Stimulated activated CD8-positive, alpha-beta memory T cell treated with anti-CD3 and anti-CD28 coated beads, Interleukin-7, amount 100 ng/mL, for 4 hours (primary cell): ENCODE measurements at places on chromosomes 2 and 18.

GRCh38 chr2:223122781-223123180 lies 70.8 kb downstream of the KCNE4 start:
- no peak for DNase-seq

DNA sequence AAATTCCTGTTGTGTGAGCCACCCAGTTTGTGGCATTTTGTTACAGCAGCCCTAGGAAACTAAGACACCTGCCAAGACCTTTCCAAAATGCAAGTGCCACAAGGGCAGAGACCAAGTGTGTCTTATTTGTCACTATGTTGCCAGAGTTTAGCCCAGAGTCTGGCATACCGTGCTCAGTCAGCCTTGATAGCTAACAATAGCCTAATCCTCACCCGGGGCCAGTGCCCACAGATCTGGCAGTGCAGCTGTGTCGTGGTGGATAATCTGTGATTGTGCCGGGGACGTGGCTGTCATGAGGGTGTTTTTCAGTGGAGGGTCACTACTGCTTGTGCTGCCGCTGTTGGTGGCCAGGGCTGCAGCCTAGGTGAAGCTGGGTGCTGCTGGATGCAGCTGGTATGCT lies 53.5 kb downstream of the MEP1B start:
- DNase-seq: no peak

DNA sequence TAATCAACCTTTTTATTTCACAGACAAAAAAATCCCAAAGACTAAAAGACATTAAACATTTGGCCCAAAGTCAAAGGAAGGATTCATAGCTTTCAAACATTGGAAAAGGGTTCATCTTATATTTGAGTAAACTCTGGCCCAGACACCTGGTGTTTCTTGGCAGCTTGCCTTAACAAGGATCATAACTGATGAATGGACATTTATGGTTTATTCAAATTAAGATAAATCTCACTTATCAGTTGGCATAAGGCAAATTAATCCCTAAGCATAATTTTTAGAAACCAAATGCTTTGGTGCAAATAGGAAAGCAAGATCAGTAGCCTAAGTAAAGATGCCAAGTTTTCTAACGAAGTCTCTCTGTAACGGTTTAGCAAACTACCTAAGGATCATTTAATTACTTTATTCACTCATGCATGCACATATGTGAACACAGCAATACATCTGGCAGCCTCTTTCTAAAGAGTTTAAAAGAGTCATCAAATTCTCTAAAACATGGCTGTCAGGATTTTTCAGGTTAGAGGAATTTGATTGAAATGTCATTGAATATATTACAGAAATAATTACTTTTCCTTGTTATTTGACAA lies 323.4 kb upstream of the RBMS1 start:
- DNase-seq: no peak

DNA sequence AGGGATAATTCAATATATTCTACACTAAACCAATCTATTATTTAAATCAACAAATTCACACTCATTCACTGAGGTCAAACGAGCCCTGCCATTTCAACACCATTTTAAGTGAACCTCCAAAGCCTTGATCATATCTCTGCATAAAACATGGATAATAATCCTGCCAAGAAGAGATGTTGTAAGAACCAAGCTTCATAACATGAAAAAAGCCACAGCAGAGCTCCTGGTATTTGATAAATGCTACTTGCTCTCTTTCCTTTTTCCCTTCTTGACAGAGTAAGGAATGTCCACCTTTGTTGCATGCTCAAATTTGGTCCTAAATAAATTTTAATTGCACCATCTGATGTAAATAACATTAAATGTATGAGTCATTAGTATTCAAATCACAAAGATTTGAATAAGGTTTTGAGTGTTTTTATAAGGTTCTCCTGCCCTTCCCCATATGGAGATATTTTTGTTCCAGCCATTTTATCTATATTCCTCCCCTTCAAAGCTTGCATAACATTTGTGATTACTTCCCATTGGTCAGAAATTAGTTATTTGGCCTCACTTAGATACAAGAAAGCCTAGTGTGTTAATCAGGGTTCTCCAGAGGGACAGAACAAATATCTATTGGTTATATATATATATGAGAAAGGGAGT lies 318.8 kb downstream of the RND3 start:
- DNase-seq: no peak

GRCh38 chr2:84849271-84849952 lies 31.5 kb downstream of the TRABD2A start:
- peak; percentile 37 for DNase-seq

- no peak for DNase-seq
Measured at GRCh38 chr18:49621717-49622351, 60.0 kb downstream of the LIPG start.

DNA sequence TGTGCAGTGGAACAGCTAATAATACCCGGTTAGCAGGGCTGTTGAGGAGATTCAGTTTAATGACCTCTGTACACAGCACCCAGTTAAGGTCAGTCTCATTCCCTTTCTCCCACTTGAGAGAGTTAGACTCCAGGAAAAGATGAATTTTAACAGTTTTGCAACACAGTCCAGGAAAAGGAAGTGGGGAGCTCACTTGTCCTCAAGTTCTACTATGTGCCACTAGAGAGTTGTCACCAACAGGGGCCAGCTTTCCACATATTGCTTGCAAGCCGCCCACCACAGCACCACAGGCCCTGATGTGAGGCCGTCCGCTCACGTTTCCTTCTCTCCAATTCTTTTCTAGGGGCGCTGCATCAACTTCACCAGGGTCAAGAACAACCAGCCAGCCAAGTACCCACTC lies 142.1 kb downstream of the GFPT1 start:
- DNase-seq: no peak

GRCh38 chr18:77111951-77112746 lies 20.4 kb downstream of the MBP start:
- no peak for DNase-seq

DNA sequence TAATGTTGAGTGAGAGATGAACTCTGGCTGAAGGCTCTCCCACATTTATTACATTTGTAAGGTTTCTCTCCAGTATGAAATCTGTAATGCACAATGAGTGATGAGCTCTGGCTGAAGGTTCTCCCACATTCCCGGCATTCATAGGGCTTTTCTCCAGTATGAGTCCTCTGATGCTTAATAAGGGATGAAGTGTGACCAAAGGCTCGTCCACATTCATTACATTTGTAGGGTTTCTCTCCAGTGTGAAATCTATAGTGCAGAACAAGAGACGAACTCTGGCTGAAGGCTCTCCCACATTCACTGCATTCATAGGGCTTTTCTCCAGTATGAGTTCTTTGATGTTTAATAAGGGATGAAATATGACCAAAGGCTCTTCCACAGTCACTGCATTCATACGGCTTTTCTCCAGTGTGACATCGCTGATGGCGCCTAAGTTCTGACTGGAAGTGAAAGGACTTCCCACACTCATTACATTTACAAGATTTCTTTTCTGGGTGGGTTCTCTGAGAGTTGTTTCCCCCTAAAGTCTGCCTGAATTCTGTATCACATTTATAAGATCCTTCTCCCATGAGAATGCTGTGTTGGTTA lies 10.2 kb downstream of the ZNF514 start:
- DNase-seq: no peak

GRCh38 chr2:176174382-176174823 lies 14.1 kb upstream of the HOXD1 start:
- no peak for DNase-seq

- DNase-seq: no peak
Measured at GRCh38 chr2:37560863-37561614, 110.4 kb downstream of the CDC42EP3 start.

DNA sequence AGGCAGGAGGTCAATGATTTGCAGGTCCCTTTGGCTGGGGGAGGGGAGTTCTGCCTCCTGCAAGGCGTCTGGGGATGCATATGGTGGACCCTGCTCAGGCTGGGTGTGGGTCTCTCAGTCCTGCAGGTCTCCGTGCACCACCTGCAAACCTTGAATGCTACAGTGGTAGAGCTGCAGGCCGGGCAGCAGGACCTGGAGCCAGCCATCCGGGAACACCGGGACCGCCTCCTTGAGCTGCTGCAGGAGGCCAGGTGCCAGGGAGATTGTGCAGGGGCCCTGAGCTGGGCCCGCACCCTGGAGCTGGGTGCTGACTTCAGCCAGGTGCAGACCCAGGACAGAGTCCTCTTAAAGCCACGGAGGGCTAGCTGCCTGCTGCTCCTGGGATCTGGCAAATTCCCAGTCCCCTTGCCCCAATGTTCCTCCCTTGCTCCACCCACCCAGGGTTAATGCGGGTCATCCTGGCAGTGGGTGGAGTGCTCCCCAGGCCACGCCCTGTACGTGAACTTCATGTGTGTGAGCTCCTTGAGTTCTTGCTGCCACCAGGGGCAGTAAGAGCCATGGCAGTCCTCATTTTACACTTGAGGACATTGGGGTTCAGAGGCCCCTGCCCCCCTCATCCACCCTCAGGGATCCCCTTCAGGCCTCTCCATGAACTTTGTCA lies 3.1 kb downstream of the PROM2 start:
- DNase-seq: no peak

DNA sequence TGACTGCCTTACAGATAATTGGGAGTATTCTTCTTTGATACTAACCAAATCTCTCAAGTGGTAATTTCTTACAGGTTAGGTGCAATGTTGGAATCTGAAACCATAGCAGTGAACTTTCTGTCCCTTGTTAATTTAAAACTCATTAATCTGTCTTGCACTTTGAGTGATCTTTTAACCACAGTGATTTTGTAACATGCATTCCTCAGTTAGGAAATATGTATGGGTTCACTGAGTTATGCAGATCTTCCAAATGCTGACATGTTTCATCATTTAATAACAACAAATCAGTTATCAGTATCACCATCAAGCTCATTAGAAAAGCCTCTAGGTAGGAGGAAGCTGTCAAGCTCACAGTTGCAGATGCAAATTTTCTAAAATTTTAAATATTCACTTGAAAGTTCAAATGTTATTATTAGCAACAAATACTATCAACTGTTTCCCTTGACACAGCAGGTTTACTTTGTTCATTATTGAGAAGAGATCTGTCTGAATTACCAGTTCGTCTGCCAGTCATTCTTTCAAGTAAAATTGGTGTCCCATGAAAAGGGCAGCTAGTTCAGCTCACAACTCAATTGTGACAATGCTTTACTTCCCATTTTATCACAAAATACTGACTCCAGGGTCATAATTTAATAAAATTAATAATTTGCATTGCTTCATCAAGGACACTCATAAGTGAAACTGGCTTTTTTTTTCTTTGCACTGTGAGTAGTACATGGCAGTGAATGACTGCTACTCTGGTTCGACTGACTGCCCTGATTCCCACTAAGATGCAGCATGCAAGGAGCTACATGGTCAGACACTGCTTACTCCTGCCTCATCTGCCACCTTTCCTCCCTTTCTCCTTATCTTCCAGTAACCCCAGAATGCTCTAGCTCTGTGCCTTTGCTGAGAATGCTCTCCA lies 31.6 kb downstream of the SUCLG1 start:
- DNase-seq: no peak

GRCh38 chr2:5467178-5467905 lies 224.8 kb upstream of the SOX11 start:
- DNase-seq: no peak

DNA sequence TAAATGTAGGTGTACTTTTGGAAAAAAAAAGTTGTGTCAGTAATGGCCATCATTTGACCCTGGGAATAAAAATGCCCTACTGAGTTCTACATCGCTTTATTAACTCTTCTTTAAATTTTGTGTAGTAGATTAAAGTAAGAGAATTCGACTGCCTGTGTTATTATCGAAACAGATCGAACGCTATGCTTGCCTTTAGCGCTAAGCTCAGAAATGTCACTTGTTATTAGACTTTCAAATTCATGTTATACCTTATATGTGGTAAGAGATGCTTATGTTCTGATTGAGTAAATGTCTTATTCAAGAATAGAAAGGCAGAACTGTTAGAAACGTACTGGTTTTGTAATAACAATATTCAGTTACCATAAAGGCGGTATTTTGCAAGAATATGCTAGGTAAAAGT lies 1.4 kb downstream of the UGP2 start:
- no peak for DNase-seq

GRCh38 chr2:233147829-233148167 lies 87.7 kb downstream of the INPP5D start:
- no peak for DNase-seq

DNA sequence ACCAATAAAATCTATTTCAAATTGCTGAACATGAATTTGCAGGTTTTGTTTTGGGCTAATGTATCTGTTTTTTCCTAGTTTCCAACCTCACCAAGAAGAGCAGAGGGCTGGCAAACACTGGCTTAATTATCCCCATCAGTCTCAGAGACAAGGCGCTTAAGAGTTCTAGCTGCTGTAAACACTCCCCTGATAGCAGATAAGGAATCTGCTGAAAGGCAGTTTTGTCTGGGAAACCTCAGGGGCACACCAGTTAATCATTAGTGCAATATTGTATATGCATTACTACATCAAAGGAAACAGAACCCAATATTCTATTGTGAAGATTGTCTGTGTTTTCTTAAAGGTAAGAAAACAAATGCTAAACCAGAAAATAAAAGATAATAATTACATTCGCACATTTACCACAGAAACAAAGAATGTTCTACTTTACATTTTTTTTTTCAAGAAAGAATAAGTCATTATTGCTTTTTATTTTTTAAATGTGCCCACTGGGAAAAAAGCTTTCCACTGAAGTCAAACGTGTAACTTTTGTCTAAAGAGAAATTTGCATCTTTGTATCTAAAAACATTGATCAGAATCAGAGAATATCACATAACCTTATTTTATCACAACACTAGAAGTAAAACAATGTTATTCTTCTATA lies 179.1 kb downstream of the ERBB4 start:
- no peak for DNase-seq

GRCh38 chr2:215887303-215887702 lies 126.0 kb downstream of the MREG start:
- no peak for DNase-seq

GRCh38 chr2:65130664-65131175 lies 814 bp upstream of the RAB1A start:
- no peak for DNase-seq

GRCh38 chr18:45745817-45746461 lies 22.0 kb downstream of the SLC14A1 start:
- DNase-seq: no peak

GRCh38 chr2:96485751-96486651 lies 19.2 kb downstream of the NEURL3 start:
- peak; percentile 78 for DNase-seq

DNA sequence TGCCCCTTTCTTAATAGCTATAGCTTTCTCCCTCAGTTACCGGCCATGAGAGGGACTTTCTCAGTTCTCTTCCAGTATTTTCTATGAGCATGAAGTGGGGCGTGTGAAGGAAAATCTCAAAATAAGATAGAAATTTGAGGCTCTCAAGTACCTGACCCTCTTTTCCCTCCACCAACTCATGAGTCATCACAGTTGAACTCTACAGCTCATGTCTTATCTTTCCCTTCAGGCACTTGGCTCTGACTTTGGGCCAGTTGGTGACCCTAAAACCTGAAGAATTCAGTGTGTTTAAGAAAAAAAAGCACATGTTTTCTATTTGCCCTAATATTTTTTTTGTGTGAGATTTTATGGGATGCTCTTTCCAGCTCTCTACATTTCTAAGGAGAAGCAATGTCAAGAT lies 896.7 kb upstream of the ZEB2 start:
- no peak for DNase-seq

- no peak for DNase-seq
Measured at GRCh38 chr2:130344578-130344977, 1.9 kb downstream of the IMP4 start.

- DNase-seq: no peak
Measured at GRCh38 chr2:162266460-162266760, 23.2 kb upstream of the FAP start.

- DNase-seq: no peak
Measured at GRCh38 chr2:66781804-66782203, 346.9 kb downstream of the MEIS1 start.

GRCh38 chr18:13539050-13539449 lies 187.3 kb downstream of the FAM210A start:
- no peak for DNase-seq

GRCh38 chr18:58896734-58897508 lies 32.2 kb downstream of the ZNF532 start:
- no peak for DNase-seq
